Endodermal cell (in vitro differentiated cells): ENCODE measurements at places on chromosomes 13 and 19. TPM values are rescaled to one million over a fixed set of nuclear protein-coding genes. Genes with fewer than 3 reads are reported as not detected.

GRCh38 chr13:99431927-99432608, 69.2 kb upstream of the TM9SF2 start:
- H3K27ac ChIP-seq = no peak overlapping the region
- H3K36me3 ChIP-seq = no peaks in the 10 kb centered on the region
- no peak overlapping the region for H3K4me3 ChIP-seq
- H3K4me1 ChIP-seq = peaks cover 9% of the 10 kb centered on the region

DNA sequence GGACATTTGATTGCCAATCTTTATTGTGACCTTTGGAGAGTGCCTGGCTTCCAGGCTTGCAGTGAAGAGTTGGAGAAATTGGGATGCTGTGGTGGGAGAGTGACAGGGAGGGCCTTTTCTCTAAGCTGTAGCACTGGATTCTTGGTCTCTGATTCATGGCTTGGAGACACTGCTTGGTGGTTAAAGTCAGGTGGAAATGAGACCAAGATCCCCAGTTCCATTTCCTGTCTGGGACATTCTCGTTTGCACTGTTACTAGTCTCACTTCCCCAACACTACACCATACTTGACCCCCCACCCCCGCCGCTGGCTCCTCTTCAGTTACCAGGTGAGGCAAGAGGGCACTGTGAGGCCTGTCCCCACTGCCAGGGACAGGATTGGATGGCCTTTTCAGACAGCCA, 2.9 kb downstream of the SUPT5H start:
- DNase-seq = no peak
- no peaks in the 10 kb centered on the region for H3K27me3 ChIP-seq
- H3K36me3 ChIP-seq = peaks cover 41% of the 10 kb centered on the region
- no peak overlapping the region for H3K27ac ChIP-seq

DNA sequence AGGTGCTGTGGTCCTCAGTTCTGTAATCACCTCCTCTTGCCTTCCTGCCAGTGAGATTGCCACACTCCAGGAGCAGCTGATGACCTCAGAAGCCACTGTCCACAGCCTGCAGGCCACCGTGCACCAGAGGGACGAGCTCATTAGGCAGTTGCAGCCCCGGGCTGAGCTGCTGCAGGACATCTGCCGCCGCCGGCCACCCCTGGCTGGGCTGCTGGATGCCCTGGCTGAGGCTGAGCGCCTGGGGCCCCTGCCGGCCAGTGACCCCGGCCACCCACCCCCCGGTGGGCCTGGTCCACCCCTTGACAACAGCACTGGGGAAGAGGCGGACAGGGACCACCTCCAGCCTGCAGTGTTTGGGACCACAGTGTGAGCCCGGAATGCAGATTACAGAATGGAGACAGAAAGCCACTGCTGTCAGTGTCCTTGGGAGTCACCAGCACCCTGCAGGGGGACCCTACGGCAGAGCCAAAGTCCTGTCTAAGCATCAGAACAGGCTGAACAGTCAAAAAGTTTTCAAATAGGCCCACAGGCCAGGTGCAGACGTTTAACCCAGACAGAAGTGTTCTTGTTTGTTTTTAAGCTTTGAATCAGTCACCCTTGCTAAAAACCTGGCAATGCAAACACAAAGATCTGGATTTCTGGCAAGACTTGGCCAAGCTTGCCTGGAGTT, 4.2 kb downstream of the VMAC start:
- H3K27ac ChIP-seq = peak overlapping the region; percentile 81
- no peaks in the 10 kb centered on the region for H3K27me3 ChIP-seq
- peaks cover 5% of the 10 kb centered on the region for H3K36me3 ChIP-seq

- no peak overlapping the region for H3K27ac ChIP-seq
- H3K4me1 ChIP-seq = no peaks in the 10 kb centered on the region
- no peaks in the 10 kb centered on the region for H3K36me3 ChIP-seq
- DNase-seq = no peak
These were observed 17.0 kb downstream of the LYL1 start for GRCh38 chr19:13085666-13086065.

DNA sequence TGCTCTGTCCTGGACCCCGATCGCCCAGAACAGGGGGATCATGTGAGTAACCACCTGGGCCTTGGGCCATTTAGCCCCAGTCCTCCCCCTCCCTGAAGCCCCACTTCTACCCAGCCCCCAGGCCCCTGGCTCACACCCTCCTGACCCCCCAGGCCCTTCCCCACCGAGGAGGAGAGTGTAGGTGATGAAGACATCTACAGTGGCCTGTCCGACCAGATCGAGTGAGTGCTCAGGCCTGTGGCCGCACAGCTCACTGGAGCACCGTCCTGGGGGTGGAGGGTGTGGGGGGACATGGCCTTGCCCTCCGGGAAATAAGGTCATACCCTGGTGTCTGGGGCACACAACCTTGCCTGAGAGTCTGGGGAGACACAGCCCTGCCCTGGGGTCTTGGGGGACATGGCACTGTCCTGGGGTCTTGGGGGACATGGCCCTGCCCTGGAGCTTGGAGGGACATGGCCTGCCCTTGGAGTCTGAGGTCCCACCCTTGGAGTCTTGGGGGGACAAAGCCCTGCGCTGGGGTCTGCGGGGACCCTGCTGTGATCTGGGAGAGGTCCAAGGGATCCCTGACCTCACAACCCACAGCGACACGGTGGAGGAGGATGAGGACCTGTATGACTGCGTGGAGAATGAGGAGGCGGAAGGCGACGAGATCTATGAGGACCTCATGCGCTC, 49.3 kb downstream of the VAV1 start:
- no peaks in the 10 kb centered on the region for H3K36me3 ChIP-seq
- H3K27me3 ChIP-seq = no peaks in the 10 kb centered on the region
- no peak for DNase-seq
- no peak overlapping the region for H3K4me3 ChIP-seq
- no peak overlapping the region for H3K27ac ChIP-seq

GRCh38 chr13:35179494-35179893, 237.4 kb downstream of the NBEA start:
- H3K36me3 ChIP-seq = peaks cover 4% of the 10 kb centered on the region
- H3K27ac ChIP-seq = no peak overlapping the region
- H3K4me1 ChIP-seq = no peaks in the 10 kb centered on the region
- no peaks in the 10 kb centered on the region for H3K27me3 ChIP-seq
- H3K4me3 ChIP-seq = no peak overlapping the region
- DNase-seq = no peak

Gene ATP8B3
- 2.3 and 2.8 TPM in 2 replicates for total RNA-seq

DNA sequence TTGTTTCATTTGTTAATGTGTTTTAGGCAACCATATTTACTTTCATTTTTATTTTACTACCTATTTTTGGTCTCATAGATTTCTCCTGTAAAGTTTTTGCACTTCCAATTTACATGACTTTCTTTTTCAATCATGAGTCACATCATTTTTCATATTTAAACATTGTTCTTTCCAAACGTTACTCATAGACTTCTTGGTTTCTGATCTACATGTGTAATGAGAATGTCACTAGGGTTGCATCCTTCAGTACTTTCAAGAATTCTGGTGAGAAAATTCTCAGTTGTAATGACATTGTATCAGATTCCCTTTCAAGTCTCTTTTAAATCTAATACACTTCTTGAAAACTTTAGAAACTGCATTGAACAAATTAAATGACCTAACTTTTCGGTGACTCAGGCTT, 991.7 kb downstream of the EFNB2 start:
- H3K4me3 ChIP-seq = no peak overlapping the region
- DNase-seq = no peak
- no peaks in the 10 kb centered on the region for H3K36me3 ChIP-seq
- no peak overlapping the region for H3K27ac ChIP-seq
- H3K4me1 ChIP-seq = no peaks in the 10 kb centered on the region
- H3K27me3 ChIP-seq = no peaks in the 10 kb centered on the region

DNA sequence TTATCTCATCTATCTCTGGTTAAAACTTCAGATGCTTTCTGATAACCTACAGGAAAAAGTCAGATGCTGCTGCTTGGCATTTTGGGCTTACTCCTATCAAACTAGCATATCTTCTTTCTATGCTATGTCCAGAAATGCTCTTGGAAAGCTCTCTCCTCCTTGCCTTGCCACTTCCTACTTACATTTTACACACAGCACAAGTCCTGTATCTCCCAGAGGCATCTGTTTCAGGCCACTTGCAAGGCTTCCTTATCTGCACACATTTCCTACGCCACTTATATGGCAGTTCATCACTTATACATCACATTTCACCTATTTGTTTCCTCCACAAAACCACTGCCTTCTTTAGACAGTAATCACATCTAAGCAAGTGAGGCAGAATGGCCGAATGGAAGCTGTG, 220.3 kb downstream of the DNAJC15 start:
- no peak overlapping the region for H3K4me3 ChIP-seq
- H3K27ac ChIP-seq = no peak overlapping the region
- no peak for DNase-seq

GRCh38 chr13:44364345-44365000, 9.2 kb upstream of the SERP2 start:
- H3K27me3 ChIP-seq = no peaks in the 10 kb centered on the region
- peak; percentile 85 for DNase-seq
- H3K4me1 ChIP-seq = peaks cover 23% of the 10 kb centered on the region
- H3K4me3 ChIP-seq = peak overlapping the region; percentile 52
- peak overlapping the region; percentile 75 for H3K27ac ChIP-seq

Gene CYP4F8
- not detected in 3 replicates for total RNA-seq

- H3K36me3 ChIP-seq = no peaks in the 10 kb centered on the region
- H3K27me3 ChIP-seq = peaks cover 23% of the 10 kb centered on the region
- H3K4me3 ChIP-seq = no peak overlapping the region
- H3K27ac ChIP-seq = no peak overlapping the region
- H3K4me1 ChIP-seq = no peaks in the 10 kb centered on the region
These were observed 13.4 kb upstream of the SIGLEC12 start for GRCh38 chr19:51514866-51515481.

- no peaks in the 10 kb centered on the region for H3K27me3 ChIP-seq
- no peaks in the 10 kb centered on the region for H3K4me1 ChIP-seq
- H3K36me3 ChIP-seq = no peaks in the 10 kb centered on the region
- no peak for DNase-seq
These were observed 311.3 kb downstream of the LMO7 start for GRCh38 chr13:75947448-75947847.

Gene ZNF835
- total RNA-seq = 0.25 and 0.42 TPM in 2 replicates

DNA sequence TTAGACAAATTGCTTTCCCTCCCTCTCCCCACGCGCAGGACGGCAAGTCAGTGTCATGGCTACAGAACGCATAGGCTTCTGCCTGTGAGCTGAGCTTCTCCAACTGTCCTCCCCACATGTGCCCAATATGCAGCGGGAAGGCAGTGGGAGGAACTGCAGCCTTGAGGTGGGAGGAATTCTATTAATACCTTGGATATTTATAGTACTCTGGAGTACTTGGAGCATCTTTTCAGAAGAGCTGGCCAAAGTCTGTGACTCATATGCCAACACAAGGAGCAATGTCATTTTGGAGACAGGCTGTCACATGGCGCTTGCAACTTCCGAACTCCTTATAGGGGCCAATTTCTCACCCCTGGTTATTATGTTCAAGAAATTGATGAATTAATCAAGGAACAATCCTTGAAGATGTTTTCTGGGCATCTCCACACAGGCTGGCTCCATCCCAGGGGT, 245.0 kb upstream of the SERP2 start:
- no peaks in the 10 kb centered on the region for H3K27me3 ChIP-seq
- DNase-seq = no peak
- no peaks in the 10 kb centered on the region for H3K36me3 ChIP-seq
- H3K27ac ChIP-seq = no peak overlapping the region

Gene SIGLEC6
- 0.25 and 0.26 TPM in 2 replicates for total RNA-seq

GRCh38 chr19:14654786-14655560, 19.7 kb downstream of the ADGRE3 start:
- no peaks in the 10 kb centered on the region for H3K4me1 ChIP-seq
- no peaks in the 10 kb centered on the region for H3K27me3 ChIP-seq
- H3K36me3 ChIP-seq = no peaks in the 10 kb centered on the region
- no peak for DNase-seq
- H3K4me3 ChIP-seq = no peak overlapping the region
- no peak overlapping the region for H3K27ac ChIP-seq

DNA sequence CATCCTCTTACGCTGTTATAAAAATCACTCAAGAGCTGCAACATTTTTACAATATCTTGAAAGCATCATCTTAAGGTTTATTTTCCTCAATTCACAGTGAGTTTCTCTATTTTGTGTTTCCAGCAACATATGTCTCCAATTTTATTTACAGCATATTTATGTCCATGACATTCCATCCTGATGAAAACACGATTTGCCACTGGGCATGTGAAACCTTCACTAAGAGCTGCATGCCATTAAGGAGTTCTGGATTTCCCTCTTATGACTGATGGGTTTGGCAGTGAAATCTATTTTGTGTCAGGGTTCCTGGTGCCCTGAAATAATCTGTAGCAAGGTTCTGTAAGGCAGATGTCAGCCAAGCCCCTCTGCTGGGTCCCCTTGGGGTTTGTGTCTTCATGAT, 527.6 kb upstream of the KLF12 start:
- no peaks in the 10 kb centered on the region for H3K27me3 ChIP-seq
- no peaks in the 10 kb centered on the region for H3K4me1 ChIP-seq
- DNase-seq = no peak
- no peak overlapping the region for H3K27ac ChIP-seq
- H3K4me3 ChIP-seq = no peak overlapping the region

DNA sequence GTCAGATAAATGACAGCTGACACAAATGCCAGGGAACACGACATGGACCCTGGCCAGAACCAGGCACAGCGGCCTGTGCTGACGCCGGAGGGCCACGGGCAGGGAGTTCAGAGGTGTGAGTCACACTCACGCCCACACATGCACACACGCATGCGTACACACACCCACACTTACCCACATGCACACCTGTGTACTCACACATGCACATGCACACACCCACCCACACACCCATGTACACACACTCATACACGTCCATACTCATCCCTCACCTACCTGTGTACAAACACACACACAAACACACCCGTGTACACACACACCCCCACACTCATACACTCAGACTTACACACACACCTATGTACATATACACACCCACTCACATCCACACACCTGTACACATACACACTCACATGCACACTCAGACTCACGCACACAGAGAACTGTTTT, 40.4 kb downstream of the MLLT1 start:
- H3K4me3 ChIP-seq = no peak overlapping the region
- peaks cover 5% of the 10 kb centered on the region for H3K4me1 ChIP-seq
- no peak for DNase-seq
- no peaks in the 10 kb centered on the region for H3K36me3 ChIP-seq

DNA sequence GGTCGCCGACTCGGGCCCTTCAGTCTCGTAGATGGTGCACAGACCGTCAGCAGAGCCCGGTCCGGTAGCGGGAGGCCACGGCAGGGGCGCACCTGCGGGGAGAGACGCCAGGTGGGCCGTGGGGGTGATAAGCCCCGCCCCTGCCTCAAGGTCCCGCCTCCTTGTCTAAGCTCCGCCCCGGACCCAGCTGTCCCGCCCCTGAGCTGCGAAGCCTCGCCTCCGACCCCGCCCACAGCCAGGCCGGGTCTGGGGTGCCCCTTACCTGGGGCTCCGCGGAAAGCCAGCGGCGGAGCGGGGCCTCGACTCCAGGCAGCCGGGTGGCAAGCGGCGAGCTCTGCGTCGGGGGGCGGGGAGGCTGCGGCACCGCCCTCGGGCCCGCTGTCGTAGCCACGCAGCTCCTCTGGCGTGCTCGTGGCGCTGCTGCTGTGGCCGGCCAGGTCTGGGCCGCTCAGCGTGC, 4.7 kb downstream of the PRR36 start:
- no peak overlapping the region for H3K4me3 ChIP-seq
- H3K27me3 ChIP-seq = peaks cover 46% of the 10 kb centered on the region
- no peaks in the 10 kb centered on the region for H3K36me3 ChIP-seq
- DNase-seq = peak; percentile 95

Gene TMEM145
- total RNA-seq = 0.38 to 12.8 TPM (median 1.0 TPM) in 3 replicates
